ENCODE measurements at places on chromosomes 1 and 21.

GRCh38 chr1:24908591-24909259, 21.4 kb downstream of the RUNX3 start:
- DNase-seq: no peak

DNA sequence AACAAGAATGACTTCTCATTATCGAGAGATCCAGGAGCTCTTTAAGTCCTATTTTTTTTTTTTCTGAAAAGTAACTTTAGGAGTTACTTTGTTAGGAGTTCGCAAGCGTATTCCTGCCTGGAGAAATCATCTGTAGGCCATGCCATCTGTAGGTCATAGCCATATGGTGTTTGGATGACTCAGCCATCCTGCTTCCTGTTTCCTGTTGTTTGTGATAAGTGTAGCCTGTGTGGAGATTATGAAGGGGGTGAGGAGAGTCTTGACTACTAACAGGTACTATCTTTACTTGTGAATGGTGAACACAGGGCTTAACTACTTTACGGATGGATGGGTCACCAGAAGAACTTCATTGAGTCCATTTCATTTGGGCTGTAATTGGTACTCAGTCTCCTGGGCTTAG, 327.2 kb downstream of the PTPRU start:
- DNase-seq: no peak

GRCh38 chr1:226875641-226876295, 5.4 kb downstream of the PSEN2 start:
- DNase-seq: no peak

GRCh38 chr1:22056043-22056442, 3.5 kb downstream of the CDC42 start:
- no peak for DNase-seq

- no peak for DNase-seq
Observed at GRCh38 chr1:116544588-116545358, 26.1 kb downstream of the CD58 start.

- DNase-seq: no peak
Observed at GRCh38 chr1:183139281-183139942, 46.7 kb upstream of the LAMC2 start.

GRCh38 chr1:2908561-2908960, 107.1 kb upstream of the TTC34 start:
- no peak for DNase-seq
